Activated gamma-delta T cell (primary cell): ENCODE measurements at places on chromosomes 11 and 22.

GRCh38 chr11:2109541-2110019, 29.6 kb downstream of the IGF2 start:
- DNase-seq: no peak

- DNase-seq: no peak
Measured at GRCh38 chr22:42630901-42631602, 9.3 kb downstream of the ATP5MGL start.

GRCh38 chr11:73716153-73717056, 44.5 kb downstream of the RAB6A start:
- DNase-seq: no peak

DNA sequence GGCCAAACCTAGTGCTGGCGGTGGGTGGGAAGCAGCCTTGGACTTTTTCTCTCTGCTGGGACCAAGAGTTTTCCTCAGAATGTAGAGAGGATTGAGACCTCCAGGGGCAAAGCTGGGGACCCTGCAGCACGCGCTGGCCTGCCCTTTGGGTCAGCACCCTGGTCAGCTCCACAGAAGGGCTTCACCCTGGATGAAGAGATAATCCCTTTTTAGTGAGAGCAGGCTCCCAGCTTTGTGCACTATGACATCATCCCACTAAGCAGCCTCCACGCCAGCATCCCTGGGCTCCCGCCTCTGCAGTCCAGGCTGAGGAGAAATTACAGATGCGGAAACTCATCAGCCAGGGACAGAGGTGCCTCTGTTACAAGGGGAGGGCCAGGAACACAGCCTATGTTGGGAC, 23.5 kb downstream of the DRICH1 start:
- no peak for DNase-seq

DNA sequence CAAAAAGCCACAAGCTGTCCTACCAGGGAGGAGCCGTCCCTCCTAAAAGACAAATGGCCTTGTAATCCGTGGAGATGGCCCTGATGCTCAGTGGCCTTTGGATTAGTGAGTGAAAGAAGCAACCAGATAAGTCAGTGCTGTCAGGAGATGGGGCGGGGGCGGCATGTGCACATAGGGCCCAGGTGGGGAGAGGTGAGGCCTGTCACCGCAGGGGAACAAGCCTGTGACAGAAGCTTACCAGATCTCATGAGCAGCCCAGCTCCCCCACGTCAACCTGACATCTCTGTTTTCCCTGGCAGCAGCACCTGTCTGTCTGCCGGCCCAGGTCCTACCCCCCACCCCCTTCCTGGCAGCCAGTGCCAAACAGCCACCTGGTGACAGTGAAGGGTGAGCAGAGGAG, 162.6 kb downstream of the BUD13 start:
- no peak for DNase-seq

DNA sequence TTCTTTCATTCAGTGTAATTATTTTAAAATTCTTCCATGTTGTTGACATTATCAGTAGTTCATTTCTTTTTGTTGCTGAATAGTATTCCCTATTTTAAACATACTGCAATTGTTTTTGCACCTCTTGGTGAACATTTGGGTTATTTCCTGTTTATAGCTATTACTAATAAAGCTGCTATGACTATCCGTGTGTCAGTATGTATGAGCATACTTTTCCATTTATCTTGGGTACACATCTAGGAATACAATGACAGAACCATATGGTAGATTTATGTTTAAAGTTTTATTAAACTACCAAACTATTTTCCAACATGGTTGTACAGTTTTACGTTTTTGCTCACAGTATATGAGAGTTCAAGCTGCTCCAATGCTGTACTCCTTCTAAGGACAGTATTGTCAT, 22.0 kb upstream of the FIBIN start:
- DNase-seq: no peak

- DNase-seq: no peak
Measured at GRCh38 chr11:123438131-123438627, 8.1 kb downstream of the GRAMD1B start.

DNA sequence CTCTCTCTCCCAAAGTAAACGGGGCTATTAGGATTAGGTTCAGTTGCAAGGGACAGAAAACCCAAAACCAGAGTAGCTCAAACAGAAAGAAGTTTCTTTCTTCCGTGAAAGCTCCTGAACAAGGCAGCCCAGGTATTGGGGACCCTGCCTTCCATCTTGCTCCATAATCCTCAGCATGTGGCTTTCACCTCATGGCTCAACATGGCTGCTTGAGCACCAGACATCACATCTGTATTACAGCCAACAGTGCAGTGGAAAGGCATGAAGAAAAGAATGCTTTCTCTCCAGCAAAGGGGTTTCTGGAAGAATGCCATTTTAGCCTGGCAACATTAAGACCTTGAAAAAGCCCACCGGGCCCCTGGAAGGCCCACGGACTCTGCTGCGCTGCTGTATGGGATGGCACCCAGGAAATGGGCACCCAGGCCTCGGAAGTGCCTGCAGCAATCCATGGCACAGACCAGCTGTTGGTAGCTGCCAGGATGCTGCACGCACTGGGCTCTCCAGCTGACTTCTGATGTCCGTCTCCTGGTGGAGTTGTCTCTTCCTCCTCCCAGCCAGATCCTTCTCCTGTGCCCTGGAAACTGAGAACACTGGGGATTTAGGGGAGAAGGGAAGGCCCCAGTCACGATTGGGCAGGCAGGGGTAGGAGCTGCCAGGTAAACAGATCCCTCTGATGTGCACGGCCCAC, 22.6 kb downstream of the PDGFB start:
- DNase-seq: no peak

- DNase-seq: no peak
Measured at GRCh38 chr22:44329179-44329796, 16.5 kb upstream of the SHISAL1 start.

DNA sequence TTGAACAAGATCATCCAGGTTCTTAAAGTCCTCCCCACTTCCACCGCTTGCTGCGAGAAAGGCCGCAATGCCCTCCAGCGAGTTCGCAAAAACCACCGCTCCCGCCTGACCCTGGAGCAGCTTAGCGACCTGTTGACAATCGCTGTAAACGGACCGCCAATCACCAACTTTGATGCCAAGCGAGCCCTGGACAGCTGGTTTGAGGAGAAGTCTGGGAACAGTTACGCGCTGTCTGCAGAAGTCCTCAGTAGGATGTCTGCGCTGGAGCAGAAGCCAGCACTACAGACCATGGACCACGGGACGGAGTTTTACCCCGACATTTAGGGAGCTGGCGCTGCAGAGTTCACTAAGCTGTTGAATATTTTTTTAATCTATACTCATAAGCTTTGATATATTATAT, 58.3 kb downstream of the SYT13 start:
- DNase-seq: no peak

GRCh38 chr11:93905384-93905783, 55.0 kb upstream of the VSTM5 start:
- DNase-seq: no peak

GRCh38 chr11:128716661-128717210, 22.9 kb downstream of the FLI1 start:
- DNase-seq: peak; percentile 17

DNA sequence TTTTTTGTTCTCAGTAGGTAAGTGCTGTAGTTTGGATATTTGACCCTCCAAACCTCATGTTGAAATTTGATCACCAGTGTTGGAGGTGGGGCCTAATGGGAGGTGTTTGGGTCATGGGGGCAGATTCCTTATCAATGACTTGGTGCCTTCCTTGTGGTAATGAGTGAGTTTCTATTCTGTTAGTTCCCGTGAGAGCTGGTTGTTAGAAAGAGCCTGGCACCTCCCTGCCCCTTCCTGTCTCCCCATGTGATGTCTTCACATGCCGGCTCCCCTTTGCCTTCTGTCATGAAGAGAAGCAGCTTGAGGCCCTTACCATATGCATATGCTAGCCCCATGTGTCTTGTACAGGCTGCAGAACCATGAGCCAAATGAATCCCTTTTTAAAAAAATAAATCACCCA, 138.3 kb downstream of the TMEM135 start:
- DNase-seq: no peak

DNA sequence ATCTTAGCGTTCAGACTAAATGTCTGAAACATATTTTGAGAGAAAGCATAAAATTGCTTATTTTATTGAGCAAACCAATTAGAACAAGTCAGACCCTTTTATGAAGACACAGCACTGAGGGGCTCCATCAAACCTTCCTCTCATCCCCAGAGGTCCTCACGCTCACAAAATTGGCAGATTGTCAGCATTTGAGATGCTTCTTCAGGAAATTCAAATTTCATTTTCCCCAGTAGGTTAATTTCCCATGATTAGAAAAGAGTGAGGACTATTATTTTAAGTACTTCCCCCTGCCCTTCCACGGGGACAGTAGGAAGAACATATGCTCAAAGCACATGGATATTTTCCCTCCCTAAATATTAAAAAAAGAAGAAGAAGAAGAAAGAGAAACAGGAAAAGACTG, 851.8 kb downstream of the BRD1 start:
- no peak for DNase-seq

- no peak for DNase-seq
Measured at GRCh38 chr11:13064593-13064992, 55.5 kb downstream of the RASSF10 start.
